T-cell (primary cell): ENCODE measurements at places on chromosomes 12 and 14.

DNA sequence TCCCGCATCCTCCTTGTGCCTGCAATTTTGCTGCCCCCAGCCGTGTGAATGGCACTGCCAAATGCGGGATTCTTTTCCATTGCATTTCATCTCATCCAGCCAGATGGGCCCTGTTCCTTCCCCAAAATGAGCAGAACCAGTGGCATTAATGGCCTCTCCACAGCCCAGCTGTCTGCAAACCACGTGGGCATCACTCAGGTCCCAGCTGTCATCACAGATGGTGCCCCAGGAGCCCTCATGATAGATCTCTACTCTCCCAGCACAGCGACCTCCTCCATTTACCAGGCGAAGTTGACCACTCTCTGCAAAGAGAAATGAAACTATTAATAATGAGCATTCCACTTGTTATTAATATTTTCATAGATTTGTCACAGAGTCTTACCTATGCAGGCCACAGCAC lies 17.1 kb downstream of the CD163 start:
- DNase-seq, result no peak

GRCh38 chr12:77600468-77600843 lies 230.2 kb upstream of the NAV3 start:
- DNase-seq, result no peak

- no peak for DNase-seq
Observed at GRCh38 chr12:123390498-123391426, 6.8 kb downstream of the KMT5A start.

DNA sequence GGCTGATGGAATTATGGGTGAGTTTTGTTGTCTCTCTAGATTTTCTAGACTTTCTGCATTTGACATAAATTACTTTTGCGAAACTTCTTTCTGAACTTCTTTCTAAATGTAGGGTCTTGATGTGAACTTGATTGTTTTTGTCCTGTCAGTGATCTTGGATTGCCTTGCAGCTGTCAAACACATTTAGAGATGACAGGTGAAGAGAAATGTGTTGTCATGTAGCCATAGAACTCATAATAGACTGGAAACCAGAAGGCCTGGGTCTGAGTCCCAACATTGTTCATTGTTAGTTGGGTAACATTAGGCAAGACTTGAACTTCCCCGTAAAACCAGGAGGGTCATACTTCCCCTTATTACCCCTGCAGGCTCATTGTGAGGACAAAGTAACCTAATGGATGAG lies 109.0 kb downstream of the LRIG3 start:
- DNase-seq, result no peak

- no peak for DNase-seq
Observed at GRCh38 chr12:113276306-113276705, 55.0 kb downstream of the TPCN1 start.
